ENCODE measurements at places on chromosomes 7 and 10. TPM values are rescaled to one million over a fixed set of nuclear protein-coding genes. Genes with fewer than 3 reads are reported as not detected.

GRCh38 chr10:11866199-11866925, 43.2 kb downstream of the PROSER2 start:
- no peaks in the 10 kb centered on the region for H3K4me1 ChIP-seq
- DNase-seq = no peak
- peaks cover 35% of the 10 kb centered on the region for H3K36me3 ChIP-seq
- no peak overlapping the region for H3K27ac ChIP-seq

- DNase-seq = no peak
- H3K4me1 ChIP-seq = no peaks in the 10 kb centered on the region
- no peaks in the 10 kb centered on the region for H3K36me3 ChIP-seq
- H3K27me3 ChIP-seq = no peaks in the 10 kb centered on the region
Observed at GRCh38 chr7:128053991-128054390, 22.8 kb upstream of the LRRC4 start.

DNA sequence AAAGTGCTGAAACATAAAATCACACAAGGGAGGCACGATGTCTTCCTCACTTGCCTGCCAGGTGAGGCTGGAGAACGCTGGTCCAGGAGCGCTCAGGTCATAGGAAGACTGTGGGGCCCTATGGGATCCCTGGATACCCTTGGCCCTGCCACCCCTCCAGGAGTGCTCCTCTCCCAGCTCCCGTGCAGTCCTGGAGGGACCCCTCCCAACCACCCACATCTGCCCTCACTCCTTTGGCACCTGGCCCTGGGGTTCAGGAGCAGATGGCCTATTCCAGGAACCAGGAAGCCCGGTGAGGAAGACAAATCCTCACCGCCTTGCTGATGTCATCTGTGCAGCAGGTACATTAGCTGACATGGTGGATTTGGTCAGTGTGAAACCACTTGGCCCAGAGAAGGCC, 3.7 kb upstream of the CXCL12 start:
- DNase-seq = no peak
- no peak overlapping the region for H3K27ac ChIP-seq
- no peaks in the 10 kb centered on the region for H3K4me1 ChIP-seq
- H3K4me3 ChIP-seq = no peak overlapping the region
- H3K27me3 ChIP-seq = no peaks in the 10 kb centered on the region
- no peaks in the 10 kb centered on the region for H3K36me3 ChIP-seq

- DNase-seq = peak; percentile 71
- H3K27ac ChIP-seq = peak overlapping the region; percentile 21
- no peaks in the 10 kb centered on the region for H3K27me3 ChIP-seq
- no peaks in the 10 kb centered on the region for H3K36me3 ChIP-seq
- H3K4me3 ChIP-seq = peak overlapping the region; percentile 54
Observed at GRCh38 chr10:98467506-98468318, 21.0 kb upstream of the HPS1 start.

GRCh38 chr10:71132321-71132810, 80.0 kb upstream of the UNC5B start:
- H3K27ac ChIP-seq = no peak overlapping the region
- no peaks in the 10 kb centered on the region for H3K4me1 ChIP-seq
- peak; percentile 36 for DNase-seq
- no peaks in the 10 kb centered on the region for H3K27me3 ChIP-seq

- no peaks in the 10 kb centered on the region for H3K36me3 ChIP-seq
- H3K4me1 ChIP-seq = no peaks in the 10 kb centered on the region
- H3K4me3 ChIP-seq = no peak overlapping the region
- no peak for DNase-seq
- H3K27ac ChIP-seq = peak overlapping the region; percentile 37
Observed at GRCh38 chr7:157027568-157028198, 17.2 kb upstream of the MNX1 start.

- no peaks in the 10 kb centered on the region for H3K36me3 ChIP-seq
- DNase-seq = no peak
- H3K4me1 ChIP-seq = no peaks in the 10 kb centered on the region
- no peak overlapping the region for H3K4me3 ChIP-seq
- no peaks in the 10 kb centered on the region for H3K27me3 ChIP-seq
- H3K27ac ChIP-seq = no peak overlapping the region
Observed at GRCh38 chr7:110065121-110065520, 1025.8 kb upstream of the LRRN3 start.

DNA sequence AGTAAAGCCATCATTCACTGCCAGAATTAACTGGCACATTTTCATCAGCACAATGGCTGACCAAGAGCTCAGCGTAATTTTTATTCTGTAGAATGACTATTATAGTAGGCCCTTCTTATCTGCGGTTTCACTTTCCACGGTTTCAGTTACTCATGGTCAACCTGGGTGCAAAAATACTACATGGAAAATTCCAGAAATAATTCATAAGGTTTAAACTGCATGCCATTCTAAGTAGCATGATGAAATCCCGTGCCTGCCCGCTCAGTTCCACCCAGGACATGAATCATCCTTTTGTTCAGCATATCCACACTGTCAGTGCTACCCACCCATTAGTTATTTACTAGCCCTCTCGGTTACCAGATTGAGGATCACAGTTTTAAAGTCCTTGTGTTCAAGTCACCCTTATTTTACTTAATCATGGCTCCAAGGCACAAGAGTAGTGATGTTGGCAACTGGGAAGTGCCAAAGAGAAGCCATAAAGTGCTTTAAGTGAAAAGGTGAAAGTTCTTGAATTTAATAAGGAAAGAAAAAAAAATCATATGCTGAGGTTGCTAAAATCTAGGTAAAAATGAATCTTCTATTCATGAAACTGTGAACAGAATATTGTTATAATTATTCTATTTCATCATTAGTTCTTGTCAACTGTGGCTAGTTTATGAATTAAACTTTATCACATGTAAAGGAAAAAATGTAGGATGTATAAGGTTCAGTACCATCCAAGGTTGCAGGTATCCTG, 204.9 kb downstream of the DOCK4 start:
- no peak overlapping the region for H3K27ac ChIP-seq
- H3K4me1 ChIP-seq = no peaks in the 10 kb centered on the region
- H3K36me3 ChIP-seq = no peaks in the 10 kb centered on the region
- H3K27me3 ChIP-seq = no peaks in the 10 kb centered on the region
- no peak overlapping the region for H3K4me3 ChIP-seq

- no peaks in the 10 kb centered on the region for H3K4me1 ChIP-seq
- H3K4me3 ChIP-seq = no peak overlapping the region
- no peaks in the 10 kb centered on the region for H3K36me3 ChIP-seq
- no peak for DNase-seq
Observed at GRCh38 chr7:157980774-157981173, 606.8 kb downstream of the PTPRN2 start.

GRCh38 chr10:49734676-49735075, 27.4 kb downstream of the OGDHL start:
- DNase-seq = no peak
- no peak overlapping the region for H3K27ac ChIP-seq
- H3K27me3 ChIP-seq = no peaks in the 10 kb centered on the region

DNA sequence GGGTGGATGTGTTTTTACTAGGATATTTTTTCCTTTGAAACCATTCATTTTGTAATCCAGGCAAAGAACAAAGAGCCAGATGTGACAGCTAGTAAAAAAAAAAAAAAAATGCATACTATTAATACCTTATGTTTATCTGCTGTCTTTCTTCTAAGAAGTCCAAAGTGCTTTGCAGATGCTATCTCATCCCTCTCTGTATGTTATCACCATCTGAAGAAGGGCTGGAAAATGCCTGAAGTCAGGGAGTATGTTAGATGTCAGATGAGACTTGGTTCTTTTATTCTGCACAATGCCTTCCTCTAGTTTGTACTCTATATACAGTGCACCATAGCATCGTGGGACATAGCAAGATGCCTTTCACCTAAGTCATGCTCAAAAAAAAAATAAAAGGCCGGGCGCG, 10.4 kb upstream of the CAMK1D start:
- no peaks in the 10 kb centered on the region for H3K36me3 ChIP-seq
- peaks cover under 1% of the 10 kb centered on the region for H3K4me1 ChIP-seq
- H3K27me3 ChIP-seq = no peaks in the 10 kb centered on the region
- no peak overlapping the region for H3K27ac ChIP-seq
- no peak for DNase-seq

DNA sequence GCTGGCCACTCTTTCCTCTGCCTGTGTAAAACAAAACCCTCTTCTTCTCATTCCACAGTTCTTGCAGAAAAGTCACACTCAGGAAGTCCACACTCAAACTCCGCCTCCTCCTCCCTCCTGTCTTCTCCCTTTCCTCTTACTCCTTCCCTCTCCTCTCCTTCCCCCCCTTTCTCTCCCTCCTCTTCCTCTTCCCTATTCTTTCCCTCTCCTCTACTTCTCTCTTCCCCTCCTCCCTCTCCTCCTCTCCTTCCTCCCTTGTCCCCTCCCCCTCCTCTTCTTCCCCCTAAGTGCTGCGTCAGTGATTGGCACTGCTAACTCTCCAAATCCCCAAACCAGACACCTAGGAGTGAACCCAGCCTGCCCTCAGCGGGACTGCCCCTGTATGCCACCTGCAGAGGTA, 67.0 kb downstream of the ZNF467 start:
- no peak overlapping the region for H3K27ac ChIP-seq
- H3K36me3 ChIP-seq = no peaks in the 10 kb centered on the region
- H3K4me3 ChIP-seq = no peak overlapping the region
- no peaks in the 10 kb centered on the region for H3K27me3 ChIP-seq

DNA sequence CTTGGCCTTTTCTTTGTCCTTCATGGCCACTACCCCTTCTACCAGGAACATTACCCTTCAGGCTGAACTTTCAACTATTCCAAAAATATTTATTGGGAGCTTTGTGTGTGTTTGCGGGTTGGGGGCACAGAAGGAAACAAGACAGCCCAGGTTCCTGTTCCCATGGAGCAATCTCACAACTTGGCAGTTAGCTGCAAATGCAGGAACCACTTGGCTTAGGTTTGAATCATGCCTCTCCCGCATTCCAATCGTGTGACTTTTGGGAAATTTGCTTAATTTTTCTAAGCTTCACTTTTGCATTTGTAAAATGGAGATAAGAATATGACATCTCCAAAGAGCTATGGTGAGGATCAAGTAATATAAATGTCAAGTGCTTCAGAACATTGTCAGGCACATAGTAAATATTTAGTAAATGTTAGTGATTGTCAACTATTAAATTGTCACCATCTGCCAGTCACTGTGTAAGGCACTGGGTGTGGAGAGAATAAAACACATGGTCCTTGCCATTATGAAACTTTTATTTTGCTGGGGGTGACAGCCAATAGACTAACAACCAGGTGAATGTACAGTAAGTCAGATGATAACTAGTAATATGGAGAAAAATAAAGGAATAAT, 277.1 kb downstream of the SNX13 start:
- no peak overlapping the region for H3K27ac ChIP-seq
- no peak for DNase-seq
- H3K4me3 ChIP-seq = no peak overlapping the region

DNA sequence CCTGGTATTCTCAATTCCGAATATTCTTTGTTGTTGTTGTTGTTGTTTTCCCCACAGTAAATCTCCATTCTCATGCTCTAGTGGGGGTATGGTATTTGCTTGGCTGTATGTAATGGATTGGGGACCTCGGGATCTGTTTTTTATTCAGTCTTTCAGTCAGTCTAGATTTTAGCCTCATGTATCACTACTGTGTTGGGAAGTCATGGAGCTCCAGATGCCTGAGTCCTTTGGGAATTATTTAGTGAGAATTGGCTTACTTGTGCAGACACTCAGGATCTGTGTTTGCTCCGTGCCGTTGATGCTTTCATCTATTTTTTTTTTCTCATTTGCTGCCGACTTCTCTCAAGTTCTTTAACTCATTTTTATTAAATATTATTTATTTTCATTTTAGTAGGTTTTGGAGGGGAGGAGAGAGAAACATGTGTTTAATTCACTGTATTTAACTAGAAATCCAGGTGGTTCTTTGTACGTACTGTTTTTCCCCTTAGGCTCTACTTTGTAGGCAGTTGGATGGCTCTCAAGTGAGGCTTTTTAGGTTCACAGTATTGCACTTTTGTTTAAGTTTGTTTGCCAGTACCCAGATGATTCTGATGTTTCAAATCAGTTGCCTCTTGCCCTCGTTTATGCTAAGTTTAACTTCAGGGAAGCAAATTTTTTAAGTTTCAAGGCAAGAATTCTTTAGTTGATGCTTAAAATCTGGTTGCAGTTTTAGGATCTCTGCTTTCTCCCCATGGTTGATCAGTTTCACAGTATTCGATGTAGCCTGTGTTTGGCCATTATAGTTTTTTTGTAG, 36.9 kb downstream of the ZNRF2 start:
- H3K27me3 ChIP-seq = no peaks in the 10 kb centered on the region
- H3K36me3 ChIP-seq = no peaks in the 10 kb centered on the region
- H3K4me1 ChIP-seq = no peaks in the 10 kb centered on the region
- H3K4me3 ChIP-seq = no peak overlapping the region
- no peak overlapping the region for H3K27ac ChIP-seq
- no peak for DNase-seq

- DNase-seq = no peak
- no peaks in the 10 kb centered on the region for H3K36me3 ChIP-seq
Observed at GRCh38 chr10:2978574-2979273, 88.6 kb upstream of the PFKP start.

DNA sequence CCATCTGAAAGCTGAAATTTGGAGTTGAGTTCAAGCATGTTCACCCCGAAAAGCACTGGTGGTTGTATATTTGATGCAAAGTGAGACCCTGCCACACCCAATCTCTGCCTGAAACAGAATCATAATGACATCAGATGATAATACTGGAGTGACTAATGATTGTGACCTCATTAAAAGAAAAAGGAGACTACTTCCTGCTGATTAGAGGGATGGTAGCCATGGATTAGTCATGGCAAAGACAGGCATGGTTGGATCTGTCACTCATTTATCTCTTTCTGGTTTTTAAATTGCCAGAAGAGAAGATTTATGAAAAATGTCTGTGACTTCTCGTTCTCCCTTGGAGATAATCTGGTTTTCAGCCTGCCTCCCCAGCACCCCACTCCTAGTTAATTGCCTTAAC, 101.2 kb downstream of the BAMBI start:
- H3K27me3 ChIP-seq = no peaks in the 10 kb centered on the region
- H3K36me3 ChIP-seq = no peaks in the 10 kb centered on the region
- DNase-seq = no peak

DNA sequence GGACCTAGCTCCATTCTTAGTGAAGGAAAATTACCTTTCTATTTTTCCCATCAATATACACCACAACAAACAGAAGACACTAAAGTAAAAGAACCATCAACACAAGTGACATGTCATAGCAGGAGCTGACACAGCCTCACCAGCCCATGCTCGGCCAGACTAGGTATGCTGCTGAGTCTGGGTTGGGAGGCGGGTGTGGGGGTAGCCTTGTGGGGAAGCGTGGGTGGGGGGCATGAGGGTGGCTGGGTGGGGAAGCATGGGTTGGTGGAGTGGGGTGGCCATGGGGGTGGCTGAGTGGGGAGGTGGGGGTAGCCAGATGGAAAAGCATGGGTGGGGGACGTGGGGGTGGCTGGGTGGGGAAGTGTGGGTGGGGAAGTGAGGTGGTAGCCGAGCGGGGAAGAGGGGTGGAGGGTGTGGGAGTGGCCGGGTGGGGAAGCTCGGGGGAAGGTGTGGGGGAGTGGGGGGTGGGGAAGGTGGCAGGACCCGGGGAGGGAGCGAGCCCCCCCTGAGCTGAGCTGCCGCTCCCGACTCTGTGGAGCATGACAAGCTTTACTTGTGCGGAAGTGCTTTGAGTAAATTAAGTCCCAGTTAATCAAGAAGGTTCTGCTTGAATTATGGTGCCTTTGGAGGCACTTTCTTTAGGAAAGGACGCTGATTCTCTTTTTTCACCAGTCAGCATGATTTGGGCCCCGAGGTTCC, 294.6 kb upstream of the ZNF32 start:
- H3K4me1 ChIP-seq = peaks cover 11% of the 10 kb centered on the region
- no peaks in the 10 kb centered on the region for H3K27me3 ChIP-seq
- H3K36me3 ChIP-seq = no peaks in the 10 kb centered on the region
- no peak for DNase-seq

The TMEM140 gene
- 4.1 TPM for total RNA-seq

The WDR86 gene
- 0.69 TPM for total RNA-seq

The NOS3 gene
- 3.3 TPM for total RNA-seq

The NUDCD3 gene
- 41.9 TPM for total RNA-seq

The AKR1C8 gene
- not detected for total RNA-seq

The LDB3 gene
- 0.22 TPM for total RNA-seq

The EMX2 gene
- not detected for total RNA-seq

All from pancreas (tissue), 10 donors.